ENCODE measurements at places on chromosomes 12 and 14. TPM values are rescaled to one million over a fixed set of nuclear protein-coding genes. Genes with fewer than 3 reads are reported as not detected.

KRT2 gene
- total RNA-seq, result not detected

FGF23 gene
- total RNA-seq, result not detected

POTEM gene
- not detected for total RNA-seq

ALDH1L2 gene
- 9.7 TPM for total RNA-seq

LAG3 gene
- total RNA-seq, result 2.1 TPM

RND1 gene
- total RNA-seq, result 5.9 TPM

- no peak for DNase-seq
Observed at GRCh38 chr14:28120391-28120790, 646.2 kb upstream of the FOXG1 start.

DNA sequence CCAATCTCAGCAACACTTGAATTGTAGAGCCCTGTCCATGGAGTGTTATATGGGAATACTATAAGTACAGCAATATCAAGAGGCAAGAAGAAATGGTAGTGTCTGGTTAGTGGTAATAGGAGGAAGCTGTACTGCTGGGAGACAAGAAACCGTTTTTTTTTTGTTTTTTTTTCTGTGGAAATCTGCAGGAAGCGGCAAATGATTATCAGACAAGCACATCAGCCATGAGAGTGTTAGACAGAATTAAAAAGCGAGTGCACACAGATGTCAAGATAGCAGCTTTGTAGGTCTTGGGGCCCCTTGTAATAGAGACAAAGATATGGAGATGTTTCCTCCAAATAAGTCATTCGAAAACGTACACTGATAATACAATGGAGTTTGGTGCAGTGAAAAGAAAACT, 6.7 kb downstream of the TESPA1 start:
- no peak for DNase-seq

- DNase-seq, result peak; percentile 76
Observed at GRCh38 chr12:49827401-49828099, 663 bp downstream of the NCKAP5L start.

- DNase-seq, result no peak
Observed at GRCh38 chr12:121214166-121214777, 4.3 kb downstream of the P2RX4 start.

DNA sequence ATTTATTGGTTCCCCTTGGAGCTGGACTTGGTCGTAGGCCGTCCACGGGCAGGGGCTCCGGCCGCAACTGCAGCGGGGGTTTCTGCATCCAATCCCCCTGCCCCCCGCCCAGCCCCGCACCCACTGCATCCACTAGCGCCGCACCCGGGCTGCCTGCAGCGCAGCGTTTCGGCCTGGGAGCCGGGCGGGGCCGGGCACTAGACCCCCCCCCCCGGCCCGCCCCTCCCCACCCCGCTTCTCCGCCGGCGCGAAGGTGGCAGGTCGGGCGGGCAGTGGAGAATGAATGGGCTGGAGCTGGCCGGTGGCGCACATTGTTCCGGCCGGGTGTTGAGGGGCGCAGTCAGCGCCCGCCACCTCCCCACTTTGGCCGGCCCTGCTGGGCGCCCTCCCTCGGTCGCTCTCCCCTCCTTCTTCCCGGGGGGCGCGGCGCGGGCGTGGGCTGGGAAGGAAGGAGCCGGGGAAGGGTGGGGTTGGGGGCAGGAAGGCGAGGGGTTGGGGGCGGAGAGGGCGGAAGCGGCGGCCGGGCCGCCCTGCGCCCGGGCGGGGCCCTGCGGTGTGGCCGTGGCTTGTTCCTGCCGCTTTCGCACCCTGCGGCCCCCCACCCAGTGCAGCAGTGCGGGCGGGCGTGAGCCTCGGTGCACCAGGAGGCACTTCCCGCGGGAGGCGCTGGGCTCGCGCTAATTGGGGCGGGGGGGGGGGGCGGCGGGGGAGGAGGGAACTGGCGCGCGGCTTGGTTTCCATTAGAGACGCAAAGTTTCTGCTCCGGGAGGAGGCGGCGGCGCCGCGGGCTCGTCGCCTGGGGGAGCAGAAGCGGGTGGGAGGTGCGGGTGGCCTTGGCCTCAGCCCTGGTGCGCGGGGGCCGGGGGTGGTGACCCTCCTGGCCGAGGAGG, 841 bp downstream of the CALM1 start:
- DNase-seq, result peak; percentile 78

DNA sequence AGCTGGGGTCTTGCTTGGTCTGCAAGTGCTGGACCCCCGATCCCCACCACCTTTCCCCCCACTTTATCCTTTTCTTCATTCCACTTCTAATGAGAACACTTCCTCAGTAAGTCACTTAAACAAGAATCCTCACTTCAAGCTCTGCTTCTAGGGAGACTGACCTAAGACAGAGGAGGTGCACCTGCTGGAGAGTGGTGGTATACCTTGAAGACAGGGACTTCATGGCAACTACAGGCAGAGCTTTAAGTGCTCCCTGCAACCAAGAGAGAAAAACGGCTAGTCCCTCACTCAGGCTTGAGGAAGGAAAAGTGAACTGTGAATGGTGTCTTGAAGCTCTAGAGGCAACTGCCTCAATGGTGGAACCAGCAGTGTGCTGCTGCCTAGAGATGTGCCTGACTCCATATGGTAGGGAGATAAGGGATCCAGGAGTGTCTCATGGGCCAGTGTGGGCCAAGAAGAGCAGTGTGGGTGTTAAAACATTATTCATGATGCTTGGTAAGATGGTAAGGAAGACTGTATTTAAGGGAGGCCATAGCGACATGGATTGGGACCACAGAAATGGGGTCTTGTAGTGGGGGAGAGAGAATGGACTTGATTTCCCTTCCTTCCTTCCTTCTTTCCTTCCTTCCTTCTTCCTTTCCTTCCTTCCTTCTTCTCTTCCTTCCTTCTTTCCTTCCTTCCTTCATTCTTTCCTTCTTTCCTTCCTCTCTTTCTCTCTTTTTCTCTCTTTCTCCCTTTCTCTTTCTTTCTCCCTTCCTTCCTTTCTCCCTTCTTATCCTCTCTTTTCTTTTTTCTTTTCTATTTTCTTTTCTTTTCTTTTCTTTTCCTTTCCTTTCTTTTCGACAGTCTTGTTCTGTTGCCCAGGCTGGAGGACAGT, 96.2 kb upstream of the NAP1L1 start:
- no peak for DNase-seq

DNA sequence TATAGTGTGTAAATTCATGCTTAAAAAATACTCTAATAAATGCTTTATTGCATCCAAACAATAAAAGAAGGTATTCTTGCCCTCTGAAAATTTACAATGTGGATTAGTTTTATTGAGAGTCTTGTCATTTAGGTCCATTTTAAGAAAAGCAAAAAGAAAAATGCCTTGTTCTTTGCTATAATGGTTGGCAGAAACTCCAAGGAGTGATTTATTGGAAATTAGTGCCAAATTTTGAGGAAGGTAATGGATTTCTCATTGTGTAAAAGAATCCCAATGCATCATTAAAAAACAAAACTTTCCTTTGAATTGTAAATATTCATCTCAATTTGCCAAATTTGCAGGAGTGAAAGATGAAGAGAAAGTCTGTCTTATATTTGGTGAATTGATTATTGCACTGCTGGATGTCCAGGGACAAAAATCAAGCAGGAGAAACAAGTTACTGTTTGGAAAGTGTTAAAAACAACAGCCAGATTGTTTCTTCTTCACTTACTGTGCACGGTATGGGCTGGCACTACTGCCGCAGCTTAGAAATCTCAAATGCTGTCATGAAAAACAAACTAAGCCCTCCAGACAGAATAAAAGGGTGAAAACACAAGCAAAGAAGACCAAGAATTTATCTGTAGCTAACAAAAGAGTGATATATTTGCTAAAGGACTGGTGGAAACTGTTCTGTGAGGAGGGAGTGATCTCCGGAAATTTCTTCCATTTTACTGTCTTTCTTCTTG, 511.7 kb downstream of the TMTC2 start:
- no peak for DNase-seq

GRCh38 chr12:75657831-75658230, 146.4 kb upstream of the KRR1 start:
- no peak for DNase-seq

GRCh38 chr12:93913845-93914244, 234.5 kb upstream of the PLXNC1 start:
- DNase-seq, result no peak

Measured in lower lobe of right lung (tissue), 2 donors.